ENCODE measurements at places on chromosomes 12 and 14.

DNA sequence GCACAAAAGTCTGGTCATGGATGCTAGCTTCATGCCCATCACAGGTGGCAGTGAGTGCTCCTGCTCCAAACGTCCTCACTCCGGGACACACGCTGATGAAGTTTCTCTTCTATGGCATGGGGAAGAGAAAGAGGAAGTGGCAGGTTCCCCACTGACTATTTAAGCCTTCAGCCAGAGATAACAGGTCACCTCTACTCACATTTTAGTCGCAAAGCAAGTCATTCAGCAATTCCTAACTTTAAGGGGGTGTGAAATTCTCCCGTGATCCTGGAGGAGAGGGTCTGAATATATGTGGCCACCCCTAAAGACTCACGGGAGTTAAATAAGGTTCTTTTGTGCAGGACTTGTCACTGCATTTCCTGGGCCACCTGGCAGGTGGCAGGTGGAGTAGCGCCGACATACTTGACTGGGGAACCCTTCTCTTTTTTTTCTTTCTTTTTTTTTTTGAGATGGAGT is 18.8 kb upstream of the RCOR1 start:
- no peak for DNase-seq

DNA sequence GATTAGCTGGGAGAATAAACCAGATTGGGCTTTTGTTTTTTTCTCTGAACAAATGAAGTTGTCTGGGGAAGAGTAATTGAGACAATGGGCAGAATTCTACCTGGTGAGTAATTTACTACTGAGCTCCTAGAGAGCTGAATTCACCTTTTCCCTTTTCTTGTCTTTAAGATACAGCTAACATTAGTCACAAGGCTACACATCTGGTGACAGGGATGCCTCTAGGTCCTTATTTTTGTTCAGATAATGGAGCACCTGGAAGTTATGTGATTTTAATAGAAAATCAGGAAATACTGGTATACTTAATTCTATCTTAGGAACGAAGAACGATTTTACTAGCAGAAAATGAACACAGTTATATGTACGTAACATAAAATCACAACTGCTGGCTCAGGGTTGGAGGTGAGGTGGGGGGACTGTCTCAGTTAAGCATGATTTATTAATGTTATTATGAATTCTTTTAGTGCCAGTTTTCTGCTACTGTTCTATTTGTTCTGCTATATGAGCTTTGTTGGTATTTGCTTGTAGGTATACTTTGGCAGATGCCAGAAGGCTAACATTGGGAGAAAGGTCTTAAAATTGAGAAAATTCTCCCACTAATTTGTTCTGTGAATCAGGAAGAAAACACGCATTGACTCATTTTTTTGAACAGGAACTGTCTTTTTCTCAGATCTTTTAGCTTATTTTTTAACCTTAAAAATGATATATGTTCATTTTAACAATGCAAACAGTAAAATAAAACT is 482.7 kb upstream of the RGS6 start:
- DNase-seq = no peak

DNA sequence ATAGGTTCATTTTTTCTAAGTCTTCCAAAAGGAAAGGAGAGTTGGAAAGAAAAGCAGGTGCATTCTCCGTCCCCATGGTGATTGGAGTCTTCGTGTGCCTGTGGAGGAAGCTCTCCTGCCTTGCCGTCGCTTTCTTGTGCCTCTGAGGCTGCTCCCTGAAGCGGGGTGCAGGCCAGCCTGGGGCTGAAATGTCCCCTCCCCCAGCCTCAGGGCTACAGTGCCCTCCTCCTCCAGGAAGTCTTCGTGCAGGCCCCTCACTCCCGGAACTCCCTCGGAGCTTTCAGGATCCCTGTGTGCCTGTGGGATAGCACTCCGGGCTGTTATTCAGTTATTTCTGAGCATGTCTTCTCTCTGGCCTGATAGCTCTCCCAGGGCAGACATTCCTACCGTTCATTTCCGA is 569.2 kb downstream of the VRK1 start:
- DNase-seq = no peak

GRCh38 chr12:15256761-15257160 is 35.5 kb upstream of the RERG start:
- no peak for DNase-seq

GRCh38 chr12:32615441-32615840 is 63.7 kb upstream of the DNM1L start:
- DNase-seq = peak; percentile 84

DNA sequence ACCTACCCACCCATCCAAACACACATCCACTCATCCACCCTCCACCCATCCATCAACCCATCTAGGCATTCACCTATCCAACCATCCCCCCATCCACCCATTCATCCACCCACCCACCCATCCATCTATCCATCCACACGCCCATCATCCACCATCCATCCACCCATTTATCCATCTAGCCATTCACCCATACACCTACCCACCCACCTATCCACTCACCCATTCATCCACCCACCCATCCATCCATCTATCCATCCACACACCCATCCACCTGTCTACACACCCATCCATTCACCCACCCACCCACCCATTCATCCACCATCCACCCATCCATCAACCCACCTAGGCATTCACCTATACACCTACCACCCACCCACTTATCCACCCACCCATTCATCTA is 72.6 kb upstream of the GALNT9 start:
- no peak for DNase-seq

- no peak for DNase-seq
Observed at GRCh38 chr14:31411218-31411727, 9.1 kb downstream of the HEATR5A start.

GRCh38 chr14:105880616-105881015 is 354.2 kb downstream of the TMEM121 start:
- DNase-seq = peak; percentile 10

DNA sequence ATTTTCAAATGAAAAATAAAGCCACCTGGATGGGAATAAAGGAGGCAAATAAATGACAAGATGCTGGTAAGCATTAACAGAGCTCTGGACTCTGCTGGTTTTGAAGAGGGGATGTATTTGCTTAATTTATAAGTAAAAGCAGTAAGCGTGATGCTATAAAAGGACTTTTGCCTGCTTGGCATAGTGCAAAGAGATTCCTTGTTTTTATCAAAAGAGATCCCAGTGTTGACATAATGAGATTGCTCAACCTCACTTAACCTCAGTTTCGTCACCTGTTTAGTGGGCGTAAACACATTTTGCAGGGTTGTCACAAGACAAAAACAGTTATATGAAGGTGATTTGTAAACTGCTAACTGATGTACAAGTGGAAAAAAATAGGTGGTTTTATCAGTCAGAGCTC is 13.8 kb downstream of the ASCL1 start:
- DNase-seq = no peak

GRCh38 chr12:28253161-28253641 is 62.9 kb downstream of the CCDC91 start:
- no peak for DNase-seq

GRCh38 chr12:39037115-39037514 is 131.7 kb upstream of the CPNE8 start:
- DNase-seq = no peak

DNA sequence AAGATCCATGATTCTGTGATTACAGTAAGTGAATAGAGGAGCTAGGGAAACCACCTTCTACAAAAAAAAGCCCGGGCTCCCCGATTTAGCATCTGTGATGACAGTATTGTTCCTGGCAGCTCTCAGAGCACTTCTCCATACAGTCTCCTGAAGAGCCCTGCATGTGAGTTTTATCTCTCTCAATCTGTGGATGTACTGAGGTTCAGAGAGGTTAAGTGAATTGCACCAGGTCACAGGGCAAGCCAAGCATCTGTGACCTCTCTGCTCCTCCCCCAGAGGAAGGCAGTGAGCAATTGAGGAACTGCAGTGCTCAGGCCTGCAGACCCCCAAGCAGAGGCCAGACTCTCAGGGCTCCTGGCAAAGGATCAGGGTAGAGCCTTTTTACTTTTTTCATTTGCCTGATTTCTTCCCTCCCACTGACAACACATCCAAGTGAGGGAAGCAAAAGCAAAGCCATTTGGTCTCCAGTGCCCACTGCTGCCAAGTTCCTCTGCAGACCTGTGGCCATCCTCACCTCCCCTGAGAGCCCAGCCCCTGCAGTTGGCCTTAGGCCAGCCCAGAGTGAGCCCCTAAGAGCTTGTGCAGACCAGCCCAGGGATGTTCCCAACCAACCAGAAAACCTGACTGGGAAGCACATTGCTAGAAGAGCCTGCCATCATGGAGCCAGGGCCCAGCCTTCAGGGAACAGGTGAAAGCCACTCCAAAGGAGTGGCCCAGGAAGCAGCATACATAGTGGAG is 47.6 kb upstream of the PNMA1 start:
- DNase-seq = no peak

- peak; percentile 14 for DNase-seq
Observed at GRCh38 chr14:23694949-23695663, 58.9 kb downstream of the DHRS2 start.

GRCh38 chr12:46389031-46389616 is 16.6 kb upstream of the SLC38A2 start:
- no peak for DNase-seq
